ENCODE measurements at places on chromosomes 2 and 18. TPM values are rescaled to one million over a fixed set of nuclear protein-coding genes. Genes with fewer than 3 reads are reported as not detected.

Gene KANSL1L
- 22.3 TPM for total RNA-seq

Gene FSHR
- not detected for total RNA-seq

Gene ZNF513
- 12.3 TPM for total RNA-seq

Gene PAX8
- total RNA-seq: 2.9 TPM

Gene FLACC1
- total RNA-seq: 1.4 TPM

Gene FAM161A
- total RNA-seq: 2.6 TPM

Gene AQP12A
- total RNA-seq: not detected

Gene MLPH
- 32.2 TPM for total RNA-seq

Gene RUFY4
- not detected for total RNA-seq

Gene VIT
- 0.22 TPM for total RNA-seq

Gene TNFRSF11A
- total RNA-seq: 0.43 TPM

Gene IL37
- total RNA-seq: not detected

Gene GFPT1
- 69.4 TPM for total RNA-seq

Gene SMAD2
- 91.0 TPM for total RNA-seq

Gene LHCGR
- not detected for total RNA-seq

Gene CD8B
- total RNA-seq: not detected

Gene SIX2
- total RNA-seq: under 0.01 TPM

Gene HOXD3
- 2.6 TPM for total RNA-seq

Gene DPP10
- total RNA-seq: not detected

Gene DSG4
- total RNA-seq: not detected

Gene ZSWIM2
- not detected for total RNA-seq

Gene SLC14A1
- total RNA-seq: 18.2 TPM

Gene SLC40A1
- total RNA-seq: 3.3 TPM

Gene SIX3
- total RNA-seq: not detected

Measured in placental pericyte (primary cell).